ENCODE measurements at places on chromosomes 13 and 19.

DNA sequence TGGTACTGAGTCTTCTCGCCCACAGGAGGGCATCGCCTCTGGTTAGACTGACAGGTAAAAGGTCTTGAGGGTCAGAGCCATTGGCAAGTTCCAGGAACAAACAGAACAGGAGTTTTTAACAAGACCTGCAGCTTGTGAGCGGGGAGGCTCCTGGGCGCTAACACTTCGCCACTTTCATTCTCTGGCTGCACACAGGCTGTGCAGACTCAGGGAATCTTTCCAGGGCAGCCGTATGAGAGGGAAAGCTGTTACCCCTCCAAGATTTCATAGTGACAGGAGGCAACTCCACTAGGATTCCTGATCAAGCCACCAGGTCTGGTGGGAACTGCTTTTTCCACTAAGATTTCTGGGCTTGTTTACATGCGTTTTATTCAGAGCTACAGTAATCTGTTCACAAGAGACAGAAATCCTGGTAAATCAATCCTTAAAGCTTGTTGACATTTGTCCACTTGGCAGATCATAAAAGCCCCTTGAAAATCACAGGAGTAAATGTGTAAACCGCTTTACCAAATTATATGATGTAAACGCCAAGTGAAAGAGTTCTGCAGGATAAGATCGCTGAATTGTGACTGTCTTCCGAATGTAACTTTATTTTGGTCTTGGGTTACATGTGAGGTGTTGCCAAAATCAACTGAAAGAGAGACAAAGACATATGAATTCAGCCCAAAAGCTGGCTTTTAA lies 190.6 kb downstream of the MZT1 start:
- DNase-seq, result no peak

GRCh38 chr13:84951128-84951527 lies 848.1 kb downstream of the SLITRK6 start:
- DNase-seq, result no peak

DNA sequence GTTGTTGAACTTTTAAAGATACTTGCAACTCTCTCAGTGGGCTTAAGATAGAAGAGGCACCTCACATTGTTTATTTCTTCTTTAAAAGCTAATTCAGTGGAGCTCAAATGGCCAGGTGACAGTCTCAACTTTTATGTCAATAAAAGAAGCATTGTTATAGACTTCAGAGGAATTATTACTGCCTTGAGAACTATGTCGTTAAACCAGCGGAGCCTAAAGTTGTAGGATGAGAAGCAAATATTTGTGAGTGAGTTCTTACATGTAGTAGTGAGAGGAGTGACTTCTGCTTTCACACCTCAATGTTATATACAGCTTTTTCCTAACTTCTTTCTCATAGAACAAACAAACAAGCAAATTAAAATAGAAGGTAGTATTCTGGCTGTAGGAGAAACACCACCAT lies 31.2 kb upstream of the DGKH start:
- DNase-seq, result no peak

- DNase-seq, result no peak
Measured at GRCh38 chr13:99129050-99129449, 71.6 kb upstream of the UBAC2 start.
